ENCODE measurements at places on chromosomes 4 and X. TPM values are rescaled to one million over a fixed set of nuclear protein-coding genes. Genes with fewer than 3 reads are reported as not detected.

The GABRG1 gene
- not detected for total RNA-seq

- no peak for DNase-seq
Measured at GRCh38 chr4:95409750-95410149, 139.0 kb downstream of the UNC5C start.

DNA sequence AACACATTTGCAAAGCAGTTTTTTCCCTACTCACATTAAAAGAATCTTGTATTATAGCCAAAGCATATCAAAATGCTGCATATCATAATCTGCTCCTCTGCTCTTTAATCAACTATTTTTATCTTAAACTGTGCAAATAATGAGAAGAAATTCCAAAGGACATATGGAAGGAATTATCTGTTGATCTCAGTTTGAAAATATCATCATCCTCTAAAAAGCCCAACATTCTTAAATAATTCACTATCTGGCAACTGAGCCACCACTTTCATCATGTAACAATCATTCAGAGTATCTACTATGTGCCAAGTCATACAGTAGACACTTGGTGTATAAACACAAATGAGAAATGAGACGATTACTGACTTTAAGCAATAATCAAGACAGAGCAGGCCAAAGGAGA lies 63.0 kb downstream of the PRSS12 start:
- DNase-seq, result no peak

DNA sequence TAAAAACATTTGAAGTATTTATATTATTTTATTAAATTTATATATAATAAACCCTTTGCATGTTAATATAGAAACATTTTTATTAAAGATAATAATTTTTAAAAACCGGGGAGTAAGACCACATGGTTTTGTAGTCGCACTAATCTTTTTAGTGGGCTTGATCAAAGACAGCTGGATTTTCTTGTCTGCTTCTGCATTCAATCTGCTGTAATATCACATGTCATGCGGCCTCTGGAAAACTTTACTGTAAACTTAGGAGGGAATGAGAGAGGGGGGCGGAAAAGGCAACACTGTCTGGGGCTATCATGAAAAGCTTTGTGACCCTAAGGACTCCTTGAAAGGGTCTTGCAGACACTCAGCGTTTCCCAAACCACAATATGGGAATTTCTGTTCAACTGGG lies 62.8 kb upstream of the NLGN4X start:
- no peak for DNase-seq

DNA sequence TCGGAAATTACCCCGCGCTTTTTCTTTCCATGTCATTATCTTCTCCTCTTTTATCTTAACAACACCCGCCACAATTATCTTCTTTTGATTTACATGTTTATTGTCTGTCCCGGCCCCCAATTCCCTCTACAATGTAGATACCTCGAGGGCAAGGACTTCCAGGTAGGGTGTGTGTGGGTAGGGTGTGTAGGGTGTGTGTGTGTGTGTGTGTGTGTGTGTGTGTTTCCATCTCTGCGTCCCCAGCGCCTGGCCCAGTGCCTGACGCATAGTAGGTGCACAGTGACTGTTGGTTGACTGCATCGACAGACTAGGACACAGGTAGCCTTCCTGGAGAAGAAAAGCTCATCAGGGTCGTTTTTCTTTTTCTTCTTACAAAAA lies 103.1 kb downstream of the UCHL1 start:
- DNase-seq, result no peak

GRCh38 chr4:167873496-167873895 lies 218.8 kb upstream of the ANXA10 start:
- no peak for DNase-seq

DNA sequence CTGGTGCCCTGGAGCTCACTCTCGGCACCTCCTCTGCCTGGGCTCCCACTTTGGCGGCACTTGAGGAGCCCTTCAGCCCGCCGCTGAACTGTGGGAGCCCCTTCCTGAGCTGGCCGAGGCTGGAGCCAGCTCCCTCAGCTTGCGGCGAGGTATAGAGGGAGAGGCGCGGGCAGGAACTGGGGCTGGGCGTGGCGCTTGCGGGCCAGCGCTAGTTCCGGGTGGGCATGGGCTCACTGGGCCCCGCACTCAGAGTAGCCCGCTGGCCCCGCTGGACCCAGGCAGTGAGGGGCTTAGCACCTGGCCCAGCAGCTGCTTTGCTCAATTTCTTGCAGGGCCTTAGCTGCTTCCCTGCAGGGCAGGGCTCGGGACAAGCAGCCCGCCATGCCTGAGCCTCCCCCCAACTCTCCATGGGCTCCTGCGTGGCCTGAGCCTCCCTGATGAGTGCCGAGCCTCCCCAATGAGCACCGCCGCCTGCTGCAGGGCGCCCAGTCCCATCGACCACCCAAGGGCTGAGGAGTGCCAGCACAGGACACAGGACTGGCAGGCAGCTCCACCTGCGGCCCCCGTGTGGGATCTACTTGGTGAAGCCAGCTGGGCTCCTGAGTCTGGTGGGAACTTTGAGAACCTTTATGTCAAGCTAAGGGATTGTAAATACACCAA lies 26.7 kb upstream of the FAM90A26 start:
- DNase-seq, result no peak
